ENCODE measurements at places on chromosomes 13 and 19.

GRCh38 chr13:110503037-110503901 lies 58.3 kb downstream of the RAB20 start:
- DNase-seq: no peak

DNA sequence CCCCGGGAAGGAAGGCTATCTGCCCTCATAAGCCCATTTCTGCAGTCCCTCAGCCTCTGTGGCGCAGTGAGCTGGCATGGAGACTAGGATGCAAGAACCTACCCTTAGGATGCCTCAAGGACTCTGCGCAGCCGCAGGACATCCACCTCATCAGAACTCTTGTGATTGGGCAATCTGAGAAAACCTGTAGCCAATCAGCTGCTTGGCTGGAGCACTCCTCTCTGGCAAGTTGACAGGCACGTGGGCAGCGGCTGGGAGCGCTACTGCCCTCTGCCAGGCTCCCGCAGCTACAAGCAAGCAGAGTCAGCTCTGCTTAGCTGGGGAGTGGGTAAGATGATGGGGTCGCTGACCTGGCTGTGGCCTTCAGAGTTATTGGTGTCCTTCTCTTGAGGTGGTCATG lies 1.5 kb upstream of the ECSIT start:
- peak; percentile 97 for DNase-seq

- no peak for DNase-seq
Measured at GRCh38 chr19:14182476-14182875, 23.5 kb downstream of the ADGRL1 start.

GRCh38 chr13:113976711-113977684 lies 3.1 kb upstream of the C13orf46 start:
- no peak for DNase-seq

- DNase-seq: no peak
Measured at GRCh38 chr19:7743425-7743841, 3.9 kb downstream of the CD209 start.

DNA sequence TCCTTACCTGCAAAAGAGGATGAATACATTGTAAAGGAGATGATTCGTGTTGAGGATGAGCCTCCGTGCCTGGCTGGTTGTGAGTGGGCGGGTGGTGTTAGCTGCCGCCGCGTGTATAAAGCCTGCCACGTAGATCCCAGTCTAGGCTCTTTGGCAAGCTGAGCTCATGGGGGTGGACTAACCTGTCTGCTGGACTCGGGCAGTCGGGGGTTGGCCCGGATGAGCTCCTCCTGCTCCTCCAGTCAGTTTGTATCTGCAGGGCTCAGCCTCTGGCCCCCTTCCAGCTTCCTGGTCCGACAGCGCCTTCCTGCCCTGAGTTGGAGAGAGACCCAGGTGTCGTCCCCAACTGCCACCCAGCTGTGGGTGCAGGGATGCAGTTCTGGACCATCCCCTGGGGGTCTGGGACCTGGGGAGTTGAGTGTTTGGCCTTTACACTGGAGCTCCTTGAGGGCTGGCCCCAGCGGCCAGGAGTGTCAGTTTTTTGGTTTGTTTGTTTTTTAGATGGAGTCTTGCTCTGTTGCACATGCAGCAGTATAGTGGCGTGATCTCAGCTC lies 20.9 kb downstream of the TECR start:
- DNase-seq: no peak

- peak; percentile 67 for DNase-seq
Measured at GRCh38 chr13:28423010-28423409, 71.9 kb downstream of the FLT1 start.

DNA sequence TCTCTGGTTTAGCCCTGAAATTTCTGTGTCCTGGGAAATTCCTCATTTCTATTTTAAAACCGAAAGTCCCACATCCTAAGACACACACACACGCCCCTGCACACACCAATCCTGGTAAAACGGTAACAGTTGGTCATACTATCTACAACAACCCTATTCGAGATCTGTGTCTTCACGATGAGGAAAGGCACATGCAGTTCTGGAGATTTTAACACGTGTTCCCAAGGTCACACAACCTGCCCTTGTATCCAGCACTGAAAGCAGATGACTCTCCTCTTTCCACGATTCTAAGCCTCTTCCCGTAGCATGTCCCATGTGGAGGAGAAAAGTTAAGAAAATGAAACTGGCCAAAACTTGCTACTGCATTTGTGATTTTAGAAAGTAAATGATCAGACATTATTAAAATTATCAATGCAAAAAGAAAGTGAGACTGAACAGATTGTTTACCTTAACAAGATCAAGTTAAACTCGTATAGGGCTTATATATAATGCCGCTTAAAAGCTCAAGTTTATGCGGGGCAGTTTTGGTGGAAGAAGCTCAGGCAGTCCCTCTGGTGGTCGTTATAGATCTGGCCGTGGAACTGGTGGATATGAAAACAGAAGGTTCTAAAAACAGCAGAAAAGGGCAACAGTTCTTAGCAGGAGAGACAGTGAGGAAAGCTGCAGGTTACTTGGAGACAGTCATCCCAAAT lies 32.7 kb downstream of the VSTM1 start:
- DNase-seq: peak; percentile 50

GRCh38 chr13:28468023-28468915 lies 26.7 kb downstream of the FLT1 start:
- peak; percentile 82 for DNase-seq

Measured in hematopoietic multipotent progenitor cell treated with erythropoietin and hydrocortisone succinate and interleukin-3 and kit ligand, for 6 days (in vitro differentiated cells).